ENCODE measurements at places on chromosomes 12 and 14.

DNA sequence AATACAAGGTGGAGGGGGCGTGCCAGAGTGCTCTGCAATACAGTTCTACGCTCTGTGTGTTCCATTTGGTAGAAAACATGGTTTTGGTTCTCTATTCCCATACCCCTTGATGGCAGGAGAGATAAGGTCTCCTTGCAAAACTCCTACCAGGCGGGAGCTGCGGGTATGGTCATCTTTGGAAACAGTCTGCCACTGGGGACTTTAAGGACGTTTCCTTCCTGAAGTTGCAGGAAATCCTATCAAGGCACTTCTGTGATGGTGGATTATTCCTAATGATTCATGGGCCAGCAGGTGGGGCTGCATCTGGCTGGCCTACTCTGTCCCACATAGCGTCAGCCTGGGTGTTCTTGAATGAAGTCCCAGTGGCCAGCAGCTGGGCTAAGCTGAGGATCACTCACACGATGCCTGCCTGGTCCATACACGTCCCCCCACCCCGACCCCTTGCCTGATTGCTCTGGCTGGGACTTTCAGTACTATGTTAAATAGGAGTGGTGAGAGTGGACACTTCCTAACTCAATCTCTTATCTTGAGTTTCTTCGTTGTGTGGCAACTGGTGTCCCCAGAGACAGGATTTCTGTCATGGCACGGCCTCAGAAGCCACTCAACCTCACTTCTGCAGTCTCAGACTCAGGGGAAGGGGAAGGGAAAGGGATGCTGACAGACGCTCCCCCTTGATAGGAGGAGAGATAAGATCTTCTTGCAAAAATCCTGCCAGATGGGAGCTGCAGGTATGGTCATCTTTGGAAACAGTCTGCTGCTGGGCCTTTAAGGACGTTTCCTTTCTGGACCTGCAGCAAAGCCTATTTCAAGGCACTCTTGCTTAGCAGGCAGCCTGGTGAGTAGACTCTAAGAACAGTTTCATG is 61.0 kb upstream of the FKBP4 start:
- DNase-seq = no peak

GRCh38 chr14:105495101-105495989 is 4.3 kb downstream of the TEDC1 start:
- no peak for DNase-seq

GRCh38 chr12:30679241-30679640 is 16.4 kb downstream of the IPO8 start:
- no peak for DNase-seq

GRCh38 chr14:85426068-85426935 is 103.6 kb upstream of the FLRT2 start:
- DNase-seq = no peak
